ENCODE measurements at places on chromosomes 1 and 21.

DNA sequence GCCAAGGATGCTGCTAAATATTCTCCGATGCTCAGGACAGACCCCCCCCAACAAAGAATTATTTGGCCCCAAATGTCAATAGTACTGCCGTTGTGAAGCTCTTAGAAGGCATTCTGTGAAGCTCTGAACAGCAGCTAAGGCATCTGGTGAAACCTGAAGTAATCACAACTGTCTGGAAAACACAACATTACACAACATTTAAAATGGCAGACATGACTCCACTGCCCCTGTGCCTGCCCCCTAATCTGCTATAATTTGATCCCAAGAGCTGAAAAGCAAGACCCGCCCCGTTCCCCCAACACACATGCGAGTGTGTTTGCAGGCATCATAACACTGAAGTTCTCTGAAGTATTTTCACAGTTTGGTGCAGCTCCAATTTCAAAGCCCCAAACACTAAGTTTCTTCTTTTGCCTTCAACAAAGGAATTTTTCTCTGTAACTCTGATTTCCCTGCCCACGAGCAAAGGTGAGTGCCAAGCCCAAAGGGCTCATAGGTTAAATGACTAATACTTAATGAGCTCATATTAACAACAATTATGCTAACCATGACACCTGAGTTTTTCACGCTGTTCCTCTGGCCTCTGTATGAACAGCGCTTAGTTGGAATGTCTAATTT, 129.2 kb downstream of the CLIC6 start:
- DNase-seq, result no peak

GRCh38 chr1:235286667-235287066, 41.3 kb downstream of the ARID4B start:
- DNase-seq, result no peak

DNA sequence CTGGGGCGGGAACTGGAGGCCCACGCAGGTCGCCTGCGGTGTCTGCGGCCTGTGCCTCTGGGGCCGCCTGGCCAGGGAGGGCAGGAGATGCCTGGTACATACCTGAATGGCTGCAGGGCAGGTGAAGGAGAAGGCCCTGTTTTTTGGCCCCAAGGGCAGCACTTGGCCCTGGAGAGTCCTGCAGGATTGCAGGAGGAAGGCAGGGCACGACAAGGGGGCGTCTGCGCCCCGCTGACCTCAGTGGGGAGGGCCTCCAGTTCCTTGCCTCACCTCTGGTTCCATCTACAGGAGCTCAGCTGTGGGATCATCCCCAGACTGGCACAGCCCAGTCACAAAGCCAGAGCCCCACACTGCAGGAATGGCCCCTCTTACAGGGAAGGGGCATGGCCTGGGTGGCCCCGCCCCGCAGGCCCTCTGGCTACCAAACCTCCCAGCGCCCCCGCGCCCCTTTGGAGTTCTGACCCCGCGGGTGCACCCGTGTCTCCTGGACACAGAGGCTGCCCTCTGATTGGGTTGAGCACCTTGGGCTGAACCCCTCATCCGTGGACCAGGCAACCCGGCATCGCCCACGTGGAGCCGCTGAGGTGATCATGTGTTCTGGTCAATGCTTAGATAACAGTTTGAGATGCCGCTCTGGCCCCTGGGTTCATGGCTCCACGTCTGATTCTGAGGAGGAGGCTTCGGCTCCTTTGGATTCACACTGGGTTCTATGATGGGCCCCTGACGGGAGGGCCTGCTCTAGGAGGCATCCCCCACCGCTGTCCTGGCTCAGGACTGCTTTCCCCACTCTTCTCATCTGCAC, 1.3 kb upstream of the PEX10 start:
- DNase-seq, result no peak

GRCh38 chr1:157880621-157881020, 39.0 kb upstream of the CD5L start:
- no peak for DNase-seq

DNA sequence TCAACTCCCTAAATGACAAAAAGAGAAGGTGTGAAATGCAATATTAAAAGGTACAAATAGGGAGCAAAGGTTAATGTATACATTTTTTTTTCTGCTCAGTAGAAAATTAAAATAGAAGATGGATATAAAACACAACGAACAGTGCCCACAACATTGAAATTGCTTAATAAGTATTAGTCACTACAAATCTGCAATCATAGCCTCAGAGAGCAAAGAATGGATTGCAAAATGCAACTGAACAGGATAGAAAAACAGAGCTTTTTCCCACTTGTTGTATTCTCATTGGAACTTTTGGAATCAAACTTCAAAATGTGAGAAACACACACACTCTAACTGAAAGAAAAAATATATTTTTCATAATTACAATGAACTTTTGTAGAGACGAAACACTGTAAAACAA, 552.2 kb upstream of the NCAM2 start:
- no peak for DNase-seq

DNA sequence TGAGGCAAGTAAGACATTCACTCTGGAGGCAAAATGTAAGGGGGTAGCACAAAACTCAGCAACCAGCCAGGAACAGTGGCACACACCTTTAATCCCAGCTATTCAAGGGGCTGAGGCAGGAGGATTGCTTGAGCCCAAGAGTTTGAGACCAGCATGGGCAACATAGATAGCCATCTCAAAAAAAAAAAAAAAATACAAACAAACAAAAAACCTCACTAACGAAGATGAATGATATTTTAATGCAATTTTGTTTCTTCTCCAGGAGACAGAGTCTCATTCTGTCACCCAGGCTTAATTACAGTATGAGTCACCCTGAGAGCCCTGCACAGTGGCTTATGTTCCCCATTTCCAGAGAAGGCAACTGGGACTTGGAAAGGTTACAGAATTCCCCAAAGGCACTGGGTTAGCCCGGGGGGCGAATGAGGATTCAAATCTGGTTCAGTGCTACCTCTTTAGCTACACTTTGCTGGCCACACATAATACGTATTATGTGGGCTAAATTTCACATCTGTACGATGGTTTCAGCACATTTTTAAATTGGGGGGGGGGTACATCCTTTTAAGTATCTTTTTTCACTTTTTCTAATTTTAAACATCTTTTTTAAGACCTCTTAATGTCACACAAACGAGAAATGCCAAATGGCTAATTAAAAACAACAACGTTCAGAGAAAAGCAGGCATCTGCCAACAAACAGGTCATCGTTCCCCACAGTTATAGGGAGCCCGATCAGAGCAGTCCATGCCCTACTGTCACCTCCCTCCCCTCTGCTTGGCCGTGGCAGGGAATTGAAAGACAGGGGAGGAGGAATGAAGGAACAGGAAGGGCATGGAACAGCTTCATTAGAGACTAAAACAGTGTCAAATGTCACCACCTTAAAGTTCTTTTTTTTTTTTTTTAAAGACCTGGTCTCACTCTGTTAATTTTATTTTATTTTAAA, 3.5 kb downstream of the CELA2A start:
- DNase-seq, result no peak

DNA sequence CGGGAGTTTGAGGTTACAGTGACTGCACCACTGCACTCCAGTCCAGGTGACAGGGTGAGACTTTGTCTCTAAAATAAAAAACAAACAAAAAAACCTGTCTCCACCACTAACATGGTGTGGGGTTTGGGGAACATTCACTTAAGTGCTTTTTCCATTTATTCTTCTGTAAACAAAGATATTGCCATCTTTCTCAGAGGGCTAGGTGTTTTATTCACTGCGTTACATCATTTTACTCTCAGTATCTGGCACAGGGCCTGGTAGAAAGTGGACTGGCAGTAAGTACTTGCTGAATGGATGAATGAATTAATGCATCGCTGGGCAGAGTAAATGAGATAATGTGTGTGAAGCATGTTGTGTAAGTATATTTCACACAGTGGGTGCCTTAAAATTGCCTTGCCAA, 20.1 kb downstream of the KIAA0040 start:
- DNase-seq, result no peak

DNA sequence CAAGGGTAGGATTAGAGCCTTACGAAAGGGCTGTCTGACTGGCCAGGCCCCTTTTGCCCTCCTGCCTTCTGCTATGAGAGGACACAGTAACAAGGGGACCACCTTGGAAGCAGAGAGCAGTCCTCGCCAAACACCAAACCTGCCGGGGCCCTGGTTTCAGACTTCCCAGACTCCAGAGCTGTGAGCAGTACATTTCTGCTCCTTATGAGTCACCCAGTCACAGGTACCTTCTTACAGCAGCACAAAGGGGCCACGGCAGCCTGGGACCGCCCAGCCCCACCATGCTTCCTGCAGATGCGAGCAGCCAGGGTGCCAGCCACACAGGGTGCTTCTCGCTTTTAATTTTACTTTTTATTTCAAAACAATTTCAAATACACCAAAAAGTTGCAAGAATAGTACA, 17.2 kb upstream of the POFUT2 start:
- DNase-seq, result no peak

GRCh38 chr1:154419620-154420571, 14.8 kb downstream of the IL6R start:
- DNase-seq, result no peak
